ENCODE measurements at places on chromosomes 12 and 14.

GRCh38 chr14:74515891-74516412 lies 22.4 kb downstream of the ISCA2 start:
- DNase-seq, result no peak

DNA sequence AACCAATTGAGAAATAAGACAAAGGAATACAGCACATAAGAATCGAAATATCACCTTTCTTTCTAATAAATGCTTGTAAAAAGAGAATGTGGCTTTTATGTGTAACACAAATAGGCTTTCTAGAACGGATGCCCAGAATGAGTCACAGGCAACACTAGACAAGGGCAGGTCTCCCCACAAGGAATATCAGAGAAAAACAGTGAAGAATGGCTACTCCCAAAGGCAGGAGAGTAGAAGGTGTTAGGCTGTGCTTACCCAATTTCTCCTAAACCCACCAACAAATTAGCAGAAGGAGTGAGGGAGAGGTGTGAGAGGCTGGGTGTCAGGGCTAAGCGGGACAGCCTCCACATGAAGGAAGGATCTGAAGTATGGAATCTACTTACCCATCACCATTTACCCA lies 55.2 kb downstream of the GALNT4 start:
- DNase-seq, result no peak

GRCh38 chr12:109310247-109311125 lies 1.4 kb upstream of the FOXN4 start:
- no peak for DNase-seq

DNA sequence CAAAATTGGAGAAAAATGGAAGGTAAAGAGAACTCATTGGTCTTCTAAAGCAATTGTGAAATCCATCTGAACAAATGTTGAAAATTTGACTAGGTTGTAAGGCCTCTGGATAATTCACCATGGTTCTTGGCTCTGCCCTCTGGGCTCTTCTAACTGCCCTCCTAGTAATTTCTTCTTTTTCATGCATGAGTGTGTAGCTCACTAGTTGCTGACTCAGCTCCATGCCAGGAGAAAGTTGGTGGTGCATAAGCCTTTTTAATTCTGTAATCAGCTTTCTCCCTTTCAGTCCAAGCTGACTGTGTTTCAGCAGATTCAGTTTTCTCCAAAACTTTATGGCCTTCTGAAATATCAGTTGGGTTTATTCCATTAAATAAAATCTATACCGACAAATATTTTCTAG lies 877.8 kb upstream of the ATXN7L3B start:
- DNase-seq, result no peak

GRCh38 chr12:98771811-98772752 lies 127.0 kb downstream of the APAF1 start:
- no peak for DNase-seq

- no peak for DNase-seq
Measured at GRCh38 chr12:75097003-75097402, 112.6 kb downstream of the KCNC2 start.

Measured in HTR-8/SVneo (cell line).